CD8-positive, alpha-beta memory T cell (primary cell): ENCODE measurements at places on chromosomes 12 and 14.

DNA sequence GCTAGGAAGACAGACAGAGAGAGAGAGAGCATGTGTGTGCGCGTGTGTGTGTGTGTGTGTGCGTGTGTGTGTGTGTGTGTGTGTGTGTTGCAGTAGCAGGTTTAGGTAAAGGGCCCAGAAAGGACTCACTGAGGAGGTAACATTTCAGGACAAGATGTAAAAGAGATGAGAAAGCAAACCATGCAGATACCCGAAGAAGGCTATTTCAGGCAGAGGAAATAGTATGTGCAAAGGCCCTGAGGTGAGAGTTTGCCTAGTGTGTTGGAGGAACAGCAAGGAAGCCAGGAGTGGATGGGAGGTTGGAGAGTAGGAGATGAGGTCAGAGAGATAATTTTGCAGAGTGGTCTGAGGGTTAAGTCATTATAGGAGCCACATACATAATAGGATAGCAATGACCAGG is 754.3 kb upstream of the TBX3 start:
- DNase-seq, result no peak

- no peak for DNase-seq
These were observed 123.2 kb downstream of the PELI2 start for GRCh38 chr14:56241461-56241860.

DNA sequence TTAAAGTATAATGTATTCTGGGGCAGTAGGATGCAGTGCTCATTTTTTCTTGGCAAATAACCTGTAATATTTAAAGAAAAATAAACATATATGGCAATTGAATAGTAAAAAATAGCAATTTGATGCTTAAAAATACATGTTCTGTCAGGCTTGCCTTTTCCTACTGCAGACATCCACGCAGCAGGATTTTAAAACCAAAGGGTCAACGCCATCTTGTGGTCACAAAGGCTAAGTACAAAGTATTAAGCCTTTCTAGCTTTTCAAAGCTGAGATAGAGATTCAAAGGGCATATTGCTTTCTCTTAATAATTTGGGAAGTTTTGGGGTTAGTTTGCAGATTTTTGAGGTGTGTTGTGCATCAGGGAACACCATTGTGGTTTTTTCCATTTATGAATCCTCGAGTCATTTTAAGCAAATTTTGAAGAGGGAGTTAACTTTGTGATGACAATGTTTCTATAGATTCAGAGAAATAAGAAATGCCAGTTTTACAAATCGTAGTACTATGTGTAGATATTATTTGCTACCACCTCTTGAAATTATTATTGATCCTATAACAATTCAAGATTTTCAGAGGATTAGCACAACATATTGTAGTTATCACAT is 4.7 kb upstream of the CCER1 start:
- no peak for DNase-seq

DNA sequence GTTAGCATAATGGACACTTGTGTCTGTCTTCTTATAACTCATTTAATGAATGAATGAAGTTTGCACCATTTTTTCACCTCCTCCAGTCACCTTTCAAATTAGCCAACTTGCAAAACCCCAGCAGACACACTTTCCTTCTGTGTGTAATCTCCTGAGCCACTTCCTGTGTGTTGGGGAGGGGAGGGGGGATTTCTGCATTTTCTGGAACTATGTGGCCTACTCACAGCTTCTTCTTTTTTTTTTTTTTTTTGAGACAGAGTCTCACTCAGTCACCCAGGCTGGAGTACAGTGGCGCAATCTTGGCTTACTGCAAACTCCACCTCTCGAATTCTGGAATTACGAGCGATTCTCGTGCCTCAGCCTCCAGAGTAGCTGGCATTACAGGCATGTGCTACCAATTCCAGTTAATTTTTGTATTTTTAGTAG is 4.1 kb upstream of the SERPINA1 start:
- no peak for DNase-seq

DNA sequence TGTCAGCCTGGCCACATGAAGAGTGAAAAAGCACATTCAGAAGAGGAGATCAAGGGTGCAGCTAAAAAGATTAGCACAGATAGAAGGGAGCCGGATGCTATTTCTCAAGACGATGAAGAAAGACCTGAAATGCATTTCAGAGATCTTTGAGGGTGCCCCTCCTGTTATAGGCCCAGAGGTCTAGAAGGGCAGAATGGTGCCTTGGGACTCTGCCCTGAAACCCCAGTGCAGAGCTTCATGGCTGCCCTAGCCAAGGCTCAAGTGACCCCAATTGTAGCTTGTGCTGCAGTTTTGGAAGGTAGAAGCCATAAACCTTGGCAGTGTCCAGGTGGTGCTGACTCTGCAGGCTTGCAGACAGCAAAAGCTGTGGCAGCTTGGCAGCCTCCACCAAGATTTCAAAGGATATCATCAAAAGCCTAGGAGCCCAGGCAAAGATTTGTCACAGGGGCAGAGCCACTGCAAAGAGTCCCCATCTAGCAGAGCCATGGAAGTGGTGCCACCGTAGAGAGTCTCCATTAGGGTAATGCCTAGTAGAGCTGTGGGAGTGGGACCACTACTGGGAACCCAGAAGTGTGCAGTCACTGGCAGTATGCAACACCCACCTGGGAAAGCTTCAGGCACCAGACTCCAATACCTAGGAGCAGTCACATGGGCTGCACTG is 6.4 kb downstream of the LACRT start:
- no peak for DNase-seq

DNA sequence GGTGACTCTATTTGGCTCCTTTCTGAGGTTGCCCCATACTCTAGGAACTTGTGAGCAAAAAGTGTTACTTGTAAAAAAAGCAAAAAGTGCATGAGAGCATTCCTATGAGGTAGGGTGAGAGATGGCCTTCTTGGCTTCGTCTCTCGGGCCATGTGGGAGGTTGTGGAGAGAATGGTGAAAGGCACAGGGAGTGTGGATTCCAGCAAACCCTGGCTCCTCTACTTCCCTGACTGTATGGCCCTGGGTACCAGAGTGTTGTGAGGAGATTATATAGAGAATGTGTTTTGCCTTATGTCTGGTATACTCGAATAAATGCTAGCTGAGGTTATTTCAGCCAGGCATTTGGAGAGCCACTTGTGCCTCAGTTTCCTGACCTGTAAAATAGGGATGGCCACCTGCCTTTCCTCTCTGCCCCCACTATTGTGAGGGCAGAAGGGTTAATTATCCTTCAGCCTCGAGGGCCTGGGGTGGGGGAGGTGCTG is 11.0 kb downstream of the PLEKHG3 start:
- DNase-seq, result no peak

- no peak for DNase-seq
These were observed 127.3 kb upstream of the TMPO start for GRCh38 chr12:98388126-98388525.

- DNase-seq, result peak; percentile 33
These were observed 55.8 kb downstream of the BEGAIN start for GRCh38 chr14:100531152-100532121.

- DNase-seq, result no peak
These were observed 73.6 kb upstream of the ELK3 start for GRCh38 chr12:96120359-96121100.

- DNase-seq, result no peak
These were observed 324.5 kb downstream of the NELL2 start for GRCh38 chr12:44551631-44552030.

- no peak for DNase-seq
These were observed 663.8 kb downstream of the FLRT2 start for GRCh38 chr14:86193756-86194155.

GRCh38 chr12:121289962-121290361 is 6.5 kb downstream of the CAMKK2 start:
- no peak for DNase-seq
